ENCODE measurements at places on chromosomes 16 and 17.

DNA sequence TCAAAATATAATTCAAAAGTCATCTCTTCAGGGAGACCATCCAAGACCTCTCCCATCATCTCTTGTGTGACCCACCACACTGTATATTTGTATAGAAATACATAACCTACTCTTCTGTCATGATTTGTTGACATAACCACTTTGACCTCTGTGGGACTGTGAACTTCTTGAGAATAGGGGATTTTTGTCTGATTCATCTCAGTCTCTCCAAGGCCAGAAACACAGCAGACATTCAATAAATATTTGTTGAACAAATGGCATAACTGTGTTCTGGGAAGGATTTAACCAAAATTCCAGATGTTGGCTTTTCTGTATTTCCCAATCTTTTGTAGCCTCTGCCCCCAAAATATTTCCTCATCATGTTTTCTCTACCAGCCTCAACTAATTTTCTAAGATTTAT lies 169.7 kb downstream of the CDH11 start:
- DNase-seq, result no peak
- no peak overlapping the region for H3K4me3 ChIP-seq
- H3K4me1 ChIP-seq, result no peaks in the 10 kb centered on the region
- H3K27me3 ChIP-seq, result no peaks in the 10 kb centered on the region
- H3K27ac ChIP-seq, result no peak overlapping the region
- no peaks in the 10 kb centered on the region for H3K36me3 ChIP-seq

- no peak for DNase-seq
- H3K27ac ChIP-seq, result peak overlapping the region; percentile 85
- H3K4me1 ChIP-seq, result peaks cover 41% of the 10 kb centered on the region
- no peaks in the 10 kb centered on the region for H3K27me3 ChIP-seq
- peak overlapping the region; percentile 78 for H3K4me3 ChIP-seq
These were observed 819 bp downstream of the SUPT4H1 start for GRCh38 chr17:58351182-58351581.

GRCh38 chr17:50769884-50770283 lies 2.6 kb upstream of the ANKRD40CL start:
- peaks cover 3% of the 10 kb centered on the region for H3K4me1 ChIP-seq
- H3K4me3 ChIP-seq, result no peak overlapping the region
- no peaks in the 10 kb centered on the region for H3K27me3 ChIP-seq
- H3K27ac ChIP-seq, result no peak overlapping the region
- no peaks in the 10 kb centered on the region for H3K36me3 ChIP-seq

DNA sequence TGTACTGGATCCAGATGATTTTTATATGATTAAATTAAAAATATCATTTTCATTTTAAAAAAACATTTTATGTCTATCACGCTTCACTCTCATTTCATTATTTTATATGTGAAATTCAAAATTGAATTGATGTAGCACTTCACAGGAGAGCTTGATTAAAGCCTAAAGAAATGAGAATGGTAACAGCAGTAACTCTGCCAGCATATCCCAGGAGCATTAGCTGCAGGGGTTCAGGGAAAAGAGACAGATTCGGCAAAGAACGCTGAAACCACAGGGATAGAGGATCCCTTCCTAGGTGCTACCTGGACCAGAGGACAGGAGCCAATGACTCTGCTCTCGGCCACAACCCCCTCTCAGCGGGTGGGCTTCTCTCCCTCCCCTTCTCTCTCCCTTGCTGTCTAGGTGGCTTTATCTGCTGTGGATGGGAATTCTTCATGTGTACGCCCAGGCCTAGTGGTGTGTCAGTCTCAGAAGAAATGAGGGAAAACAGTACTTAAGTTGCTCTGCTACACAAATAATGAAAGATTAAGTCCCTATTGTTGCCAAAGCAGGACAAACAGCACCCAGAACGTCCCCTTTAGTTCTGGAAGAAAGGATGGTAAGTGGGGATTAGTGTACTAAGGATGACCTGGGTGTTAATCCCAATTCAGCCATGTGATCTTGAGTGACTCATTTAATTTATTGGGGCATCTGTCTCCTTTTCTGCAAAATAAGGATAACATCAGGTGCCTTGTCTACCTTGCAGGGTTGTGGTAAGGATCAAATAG lies 123.3 kb downstream of the CDK5R1 start:
- H3K27me3 ChIP-seq, result no peaks in the 10 kb centered on the region
- no peaks in the 10 kb centered on the region for H3K4me1 ChIP-seq
- no peak overlapping the region for H3K4me3 ChIP-seq
- H3K36me3 ChIP-seq, result no peaks in the 10 kb centered on the region
- no peak for DNase-seq
- no peak overlapping the region for H3K27ac ChIP-seq

GRCh38 chr16:25656639-25657038 lies 35.1 kb upstream of the HS3ST4 start:
- DNase-seq, result no peak
- peaks cover 11% of the 10 kb centered on the region for H3K27me3 ChIP-seq
- H3K4me3 ChIP-seq, result no peak overlapping the region
- H3K27ac ChIP-seq, result no peak overlapping the region
- H3K36me3 ChIP-seq, result no peaks in the 10 kb centered on the region
- no peaks in the 10 kb centered on the region for H3K4me1 ChIP-seq

- no peak overlapping the region for H3K4me3 ChIP-seq
- no peak overlapping the region for H3K27ac ChIP-seq
- no peak for DNase-seq
- H3K4me1 ChIP-seq, result no peaks in the 10 kb centered on the region
- no peaks in the 10 kb centered on the region for H3K27me3 ChIP-seq
These were observed 115.5 kb downstream of the AATF start for GRCh38 chr17:37064206-37064605.

- no peaks in the 10 kb centered on the region for H3K36me3 ChIP-seq
- H3K4me1 ChIP-seq, result peaks cover 22% of the 10 kb centered on the region
- H3K27ac ChIP-seq, result no peak overlapping the region
- no peak for DNase-seq
- no peak overlapping the region for H3K4me3 ChIP-seq
- no peaks in the 10 kb centered on the region for H3K27me3 ChIP-seq
These were observed 22.3 kb downstream of the ACTG1 start for GRCh38 chr17:81489998-81490992.

DNA sequence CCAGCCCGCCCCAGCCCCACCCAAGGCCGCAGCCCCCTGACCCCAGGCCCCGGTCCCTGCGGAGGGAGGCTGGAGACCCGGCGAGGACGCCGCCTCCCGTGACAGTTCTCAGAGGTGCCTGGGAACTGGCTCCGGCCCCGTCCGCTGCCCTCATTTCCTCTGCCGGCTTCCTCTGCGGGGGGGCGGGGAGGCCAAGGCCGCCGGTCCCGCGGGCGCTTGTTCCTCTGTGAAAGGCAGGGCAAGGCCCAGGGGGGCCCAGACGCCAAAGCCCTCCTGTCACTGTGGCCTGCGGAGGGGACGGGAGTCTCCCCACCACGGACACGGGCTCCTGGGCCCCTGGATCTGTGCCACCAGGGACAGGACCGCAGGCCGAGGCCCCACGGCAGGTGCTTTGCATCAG lies 5.0 kb upstream of the PVALEF start:
- DNase-seq, result no peak
- H3K4me3 ChIP-seq, result peak overlapping the region; percentile 20
- no peaks in the 10 kb centered on the region for H3K36me3 ChIP-seq
- H3K4me1 ChIP-seq, result peaks cover 15% of the 10 kb centered on the region
- H3K27ac ChIP-seq, result no peak overlapping the region

- H3K27me3 ChIP-seq, result no peaks in the 10 kb centered on the region
- no peak overlapping the region for H3K27ac ChIP-seq
- no peaks in the 10 kb centered on the region for H3K36me3 ChIP-seq
- H3K4me1 ChIP-seq, result no peaks in the 10 kb centered on the region
- DNase-seq, result no peak
- H3K4me3 ChIP-seq, result no peak overlapping the region
These were observed 11.7 kb upstream of the TMIGD1 start for GRCh38 chr17:30345527-30346075.

DNA sequence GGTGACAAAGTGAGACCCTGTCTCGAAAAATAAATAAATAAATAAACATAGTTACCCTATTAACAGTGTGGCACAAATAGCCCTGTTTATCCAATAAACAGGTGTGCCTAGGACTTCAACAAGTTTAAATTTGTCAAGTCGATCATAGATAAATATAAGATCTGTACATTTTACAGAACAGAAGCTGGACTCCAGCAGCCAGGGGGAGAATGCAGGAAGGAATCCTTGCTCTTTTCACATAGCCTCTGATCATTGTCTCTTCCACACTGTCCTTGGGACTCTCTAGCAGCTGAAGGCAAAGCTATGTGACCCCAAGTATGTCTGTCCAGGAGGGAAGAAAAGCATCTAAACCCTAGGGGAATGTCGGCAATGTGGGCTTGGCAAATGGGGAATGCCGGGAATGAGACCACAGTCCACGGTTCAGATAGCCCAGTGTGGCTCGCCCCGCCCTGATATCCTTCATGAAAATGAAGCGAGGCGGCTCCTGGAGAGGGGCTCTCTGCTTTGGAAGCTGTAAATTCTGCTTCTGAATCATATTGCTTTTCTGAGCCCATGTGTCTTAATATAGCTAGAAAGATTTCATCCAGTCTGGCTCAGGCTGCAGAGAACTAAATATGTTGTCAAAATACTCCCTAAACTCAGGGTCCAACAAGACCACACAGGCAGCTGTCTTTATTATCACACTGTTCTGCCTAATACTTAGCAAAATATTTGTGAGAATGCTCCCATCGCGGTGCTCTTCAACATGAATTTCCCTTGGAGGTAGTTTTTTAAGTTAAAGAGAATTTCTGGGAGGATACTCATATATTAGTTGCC lies 24.9 kb upstream of the GRB2 start:
- H3K27ac ChIP-seq, result no peak overlapping the region
- H3K36me3 ChIP-seq, result no peaks in the 10 kb centered on the region
- no peak for DNase-seq

DNA sequence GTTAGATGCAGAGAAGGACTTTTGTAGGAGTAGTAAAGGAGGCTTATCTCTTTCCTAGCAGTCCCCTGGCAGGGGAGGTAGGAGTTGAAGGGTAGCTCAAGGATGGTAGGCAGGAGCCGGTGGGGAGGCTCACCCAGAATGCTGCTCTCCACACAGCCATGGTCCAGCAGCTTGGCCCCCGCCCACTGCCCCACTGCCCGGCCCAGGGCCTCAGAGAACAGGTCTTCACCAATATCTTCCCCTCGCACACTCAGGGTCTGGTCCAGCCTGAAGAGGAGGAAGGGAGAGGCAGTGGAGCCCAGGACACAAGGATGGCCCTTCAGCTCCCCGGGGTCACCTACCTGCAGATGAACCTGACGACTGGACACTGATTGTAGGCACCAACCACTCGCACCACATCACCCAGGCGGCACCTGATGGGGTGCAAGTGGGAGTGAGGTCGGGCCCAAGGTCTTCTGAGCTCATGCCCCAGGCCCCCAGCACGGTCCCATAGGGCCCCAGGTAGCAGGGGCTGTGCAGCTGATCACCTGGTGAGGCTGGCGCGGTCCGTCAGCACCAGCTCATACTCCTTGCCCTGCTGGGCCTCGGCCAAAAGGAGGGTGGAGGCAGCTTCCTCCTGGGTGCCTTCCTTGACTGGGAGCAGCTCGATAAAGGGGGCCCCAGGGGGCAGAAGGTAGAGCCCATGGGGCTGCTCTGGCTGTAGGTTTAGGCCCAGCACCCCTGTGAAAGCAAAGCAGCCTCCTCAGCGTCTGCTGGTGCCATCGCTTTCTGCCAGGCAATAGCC lies 3.6 kb downstream of the GHDC start:
- H3K4me1 ChIP-seq, result peaks cover 26% of the 10 kb centered on the region
- DNase-seq, result no peak
- no peak overlapping the region for H3K4me3 ChIP-seq

- H3K4me1 ChIP-seq, result peaks cover 29% of the 10 kb centered on the region
- no peak overlapping the region for H3K27ac ChIP-seq
- no peaks in the 10 kb centered on the region for H3K27me3 ChIP-seq
- no peak for DNase-seq
- H3K4me3 ChIP-seq, result no peak overlapping the region
- no peaks in the 10 kb centered on the region for H3K36me3 ChIP-seq
These were observed 1.8 kb downstream of the SOX8 start for GRCh38 chr16:983044-984030.

DNA sequence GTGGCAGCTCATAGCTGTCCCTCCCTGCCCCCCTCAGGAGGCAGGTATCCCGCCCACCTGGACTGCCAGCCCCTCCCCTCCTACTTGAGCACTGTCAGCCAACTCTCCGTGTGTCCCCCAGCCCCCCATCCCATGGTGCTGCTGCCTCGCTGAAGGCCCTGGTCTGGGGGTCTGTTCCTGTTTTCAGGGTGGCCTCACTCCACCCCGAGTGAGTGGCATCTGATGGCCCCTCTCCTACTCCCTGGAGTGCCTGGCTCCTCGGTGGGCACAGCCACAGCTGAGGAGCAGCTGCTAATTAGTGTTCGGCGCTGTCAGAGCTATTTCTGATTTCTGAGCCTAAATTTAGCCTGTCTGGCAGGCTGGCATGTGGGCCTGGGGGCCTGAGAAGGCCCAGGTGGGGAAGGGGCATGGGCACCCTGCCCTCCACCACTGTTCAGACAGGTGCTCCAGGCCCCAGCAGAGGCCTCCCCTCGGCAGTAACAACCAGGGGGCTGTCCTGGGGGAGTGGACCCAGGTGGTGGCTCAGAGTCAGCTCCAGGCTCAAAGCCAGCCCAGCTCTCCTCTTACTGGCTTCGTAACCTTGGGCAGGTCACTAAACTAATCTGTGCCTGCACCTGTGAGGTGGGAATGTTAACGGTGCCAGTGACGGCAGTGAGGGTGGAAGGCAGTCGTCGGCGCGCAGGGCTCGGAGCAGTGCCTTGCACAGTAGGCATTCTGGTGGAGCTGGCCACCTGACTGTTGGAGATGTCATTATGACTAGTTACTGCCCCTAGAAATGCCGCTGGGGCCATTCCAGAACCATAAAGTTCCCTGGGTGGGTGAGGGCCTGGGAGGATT lies 6.5 kb downstream of the FMNL1 start:
- peaks cover 34% of the 10 kb centered on the region for H3K36me3 ChIP-seq
- peak overlapping the region; percentile 99 for H3K4me3 ChIP-seq
- no peak for DNase-seq
- no peaks in the 10 kb centered on the region for H3K27me3 ChIP-seq

GRCh38 chr16:50272111-50272571 lies 5.8 kb downstream of the ADCY7 start:
- H3K27ac ChIP-seq, result peak overlapping the region; percentile 93
- no peak for DNase-seq
- H3K4me1 ChIP-seq, result peaks cover 98% of the 10 kb centered on the region
- H3K4me3 ChIP-seq, result no peak overlapping the region
- peaks cover 25% of the 10 kb centered on the region for H3K36me3 ChIP-seq

GRCh38 chr17:38343608-38344419 lies at the start of gene GPR179:
GPR179 (minus strand) TSS chr17:38343956; CDS start chr17:38343789, 167 bp downstream.
- H3K4me3 ChIP-seq, result no peak within 1 kb of the TSS
- H3K27me3 ChIP-seq, result peaks cover 2% of the 10 kb centered on the region
- H3K4me1 ChIP-seq, result no peaks in the 10 kb centered on the region
- DNase-seq, result no peak
- H3K27ac ChIP-seq, result no peak within 1 kb of the TSS

Data from CD4-positive, alpha-beta T cell (primary cell).